ENCODE measurements at places on chromosomes 11 and 22.

DNA sequence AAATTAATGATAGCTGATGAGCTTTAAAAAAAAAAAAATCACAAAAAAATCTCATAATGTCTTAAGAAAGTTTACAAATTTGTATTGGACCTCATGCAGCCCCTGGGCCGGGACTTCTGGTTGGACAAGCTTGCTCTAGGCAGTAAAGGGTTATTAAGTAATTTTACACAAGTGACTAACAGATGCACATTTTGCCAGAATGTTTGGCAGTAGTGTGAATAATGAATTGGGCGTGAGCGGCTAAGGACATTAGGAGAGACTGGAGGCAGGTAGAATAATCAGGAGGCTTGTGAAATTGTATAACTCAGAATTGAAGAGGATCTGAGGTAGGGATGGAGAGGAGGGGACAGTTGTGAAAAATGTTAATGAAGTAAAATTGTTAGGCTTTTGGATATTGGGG lies 77.4 kb downstream of the HIPK3 start:
- no peak for DNase-seq

DNA sequence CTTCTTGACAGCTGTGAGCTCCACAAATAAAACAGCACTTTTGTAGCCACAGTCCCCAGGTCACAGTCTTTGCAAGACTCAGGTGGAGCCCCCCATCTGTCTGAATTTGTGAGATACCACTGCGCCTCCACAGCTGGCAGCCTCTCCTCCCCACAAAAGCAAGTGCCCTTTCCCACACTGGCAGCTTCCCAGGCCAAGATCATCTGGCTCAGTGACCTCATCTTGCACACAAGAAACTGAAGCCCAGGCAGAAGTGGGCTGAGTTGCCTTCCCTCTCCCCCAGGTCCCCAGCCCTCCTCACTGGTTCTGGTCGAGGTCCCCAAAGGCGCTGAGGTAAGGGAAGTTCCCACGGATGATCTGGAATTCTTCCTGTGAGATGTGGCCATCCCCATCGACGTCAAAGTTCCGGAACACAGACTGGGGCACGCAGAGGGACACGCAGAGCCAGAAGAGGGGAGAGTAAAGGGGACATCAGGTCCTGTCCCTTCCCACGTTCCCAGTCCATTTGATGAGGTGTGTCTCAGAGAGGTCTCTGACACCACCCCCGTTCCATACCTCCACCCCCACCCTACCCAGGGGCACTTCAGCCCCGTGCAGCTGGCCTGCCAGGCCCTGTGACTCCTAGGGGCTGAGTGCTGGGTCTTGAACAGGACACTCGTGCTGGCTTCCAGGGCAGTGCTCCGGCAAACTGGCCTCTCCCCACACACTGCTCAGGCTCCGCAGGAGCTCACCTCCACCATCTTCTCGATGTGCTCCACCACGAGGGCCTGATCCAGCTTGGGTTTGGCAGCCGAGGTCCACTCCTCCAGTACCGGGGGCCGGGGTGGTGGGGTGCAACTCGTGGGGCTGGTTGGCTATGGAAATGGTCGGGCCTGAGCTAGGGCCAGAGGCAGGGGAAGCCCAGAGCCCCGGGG lies 8.9 kb downstream of the RASGRP2 start:
- DNase-seq, result no peak

GRCh38 chr11:1497600-1497999 lies 11.0 kb upstream of the MOB2 start:
- no peak for DNase-seq

- DNase-seq, result no peak
These were observed 921 bp downstream of the C1QTNF5 start for GRCh38 chr11:119339589-119340334.

DNA sequence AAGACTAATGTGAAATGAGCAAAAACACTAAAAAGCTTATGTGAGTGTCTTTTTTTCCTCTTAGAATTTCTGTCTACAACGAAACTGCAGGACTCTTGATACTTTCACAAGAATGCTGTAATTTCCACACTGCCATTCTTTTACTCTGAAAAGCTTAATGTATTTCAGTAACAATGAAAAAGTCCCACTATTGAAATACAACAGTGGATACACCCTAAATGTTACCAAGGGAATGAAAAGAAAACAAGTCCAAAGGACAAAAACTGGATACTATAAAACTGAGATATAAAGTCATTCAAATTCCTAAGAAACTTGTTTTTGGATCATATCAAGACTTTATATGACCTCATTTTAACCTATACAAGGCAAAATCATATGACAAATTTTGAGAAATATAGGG lies 77.4 kb downstream of the SOX6 start:
- DNase-seq, result no peak

DNA sequence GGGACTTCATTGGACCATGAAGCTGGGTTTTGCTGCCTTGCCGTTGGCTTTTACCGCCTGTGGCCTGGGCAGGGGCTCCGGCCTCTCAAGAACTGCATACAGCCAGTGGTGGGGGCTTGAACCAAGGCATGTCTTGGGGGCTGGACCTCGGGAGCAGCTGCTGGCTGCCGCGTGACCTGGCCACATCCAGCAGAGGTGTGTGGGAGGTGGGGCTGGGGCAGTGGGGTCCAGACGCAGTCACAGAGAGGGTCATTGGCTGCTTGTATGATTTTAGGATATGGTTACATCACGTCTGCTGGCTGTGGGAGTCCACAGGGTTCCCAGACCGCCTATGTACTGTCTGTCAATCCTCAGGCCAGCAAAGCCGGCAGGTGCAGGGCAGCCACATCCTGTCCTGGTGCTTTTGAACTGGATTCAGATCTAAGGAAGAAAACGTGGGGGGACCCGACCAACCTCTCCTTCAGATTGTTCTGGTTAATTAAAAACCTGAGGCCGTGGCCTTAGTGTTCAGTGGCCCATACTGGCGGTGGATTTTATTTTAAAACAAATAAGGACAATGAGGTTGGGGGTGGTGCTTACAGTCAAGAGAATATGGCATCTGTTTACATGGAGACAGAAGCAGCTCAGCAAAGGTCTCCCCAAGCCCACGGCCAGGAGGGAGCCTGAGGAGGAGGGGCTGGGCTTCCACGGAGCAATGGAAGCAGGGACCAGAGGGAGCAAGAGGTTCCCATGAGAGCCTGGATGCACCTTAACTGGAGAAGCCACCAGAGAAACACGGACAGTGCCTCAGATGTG lies 426.0 kb downstream of the TBC1D22A start:
- DNase-seq, result no peak

DNA sequence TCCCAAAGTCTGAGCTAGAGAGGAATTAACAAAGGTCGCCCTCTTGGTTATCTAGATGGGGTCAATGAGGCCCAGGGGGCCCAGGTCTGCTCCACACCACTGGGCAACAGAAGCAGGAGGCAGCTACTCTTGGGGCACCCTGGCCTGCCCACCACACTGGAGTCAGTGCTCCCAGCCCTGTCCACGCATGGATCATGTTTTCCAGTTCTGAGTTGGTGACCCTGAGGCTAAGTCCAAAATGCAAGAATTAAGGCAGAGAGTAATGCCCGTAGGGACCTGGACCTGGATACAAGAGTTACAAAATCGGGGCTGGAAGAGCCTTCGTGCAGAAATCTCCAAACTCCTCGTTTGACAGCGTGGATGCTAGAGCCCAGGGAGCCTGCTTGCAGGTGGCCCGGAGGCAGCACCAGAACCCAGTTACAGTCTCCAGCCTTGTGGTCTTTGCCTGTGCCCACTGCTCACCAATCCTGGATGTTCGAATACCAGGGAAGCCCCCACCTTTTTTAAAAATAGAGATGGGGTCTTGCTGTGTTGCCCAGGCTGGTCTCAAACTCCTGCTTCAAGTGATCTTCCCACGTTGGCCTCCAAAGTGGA lies 6.1 kb upstream of the THRSP start:
- no peak for DNase-seq

DNA sequence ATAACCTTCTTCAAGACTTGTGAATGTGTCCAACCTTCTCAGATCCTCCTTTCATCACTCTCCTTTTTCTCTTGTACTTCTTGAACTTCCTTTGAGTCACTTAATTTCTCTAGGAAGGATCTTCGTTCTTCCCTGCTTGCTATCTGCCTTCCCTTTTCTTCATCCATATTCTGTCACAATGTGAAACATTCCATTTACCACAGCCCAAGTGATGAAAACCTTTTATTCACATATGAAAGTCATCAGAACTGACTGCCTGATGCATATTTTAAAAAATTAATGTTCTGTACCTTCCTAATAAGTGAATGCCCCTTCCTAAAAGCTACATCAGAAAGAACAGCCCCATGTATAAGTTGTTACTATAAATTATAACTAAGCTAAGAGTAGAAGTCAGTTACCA lies 520.4 kb upstream of the LUZP2 start:
- DNase-seq, result no peak

GRCh38 chr11:130592056-130592455 lies 143.6 kb downstream of the ADAMTS15 start:
- DNase-seq, result no peak

- DNase-seq, result no peak
These were observed 180.2 kb downstream of the NAV2 start for GRCh38 chr11:19892876-19893275.

- DNase-seq, result no peak
These were observed 164.1 kb downstream of the ARHGAP42 start for GRCh38 chr11:100851147-100851546.

DNA sequence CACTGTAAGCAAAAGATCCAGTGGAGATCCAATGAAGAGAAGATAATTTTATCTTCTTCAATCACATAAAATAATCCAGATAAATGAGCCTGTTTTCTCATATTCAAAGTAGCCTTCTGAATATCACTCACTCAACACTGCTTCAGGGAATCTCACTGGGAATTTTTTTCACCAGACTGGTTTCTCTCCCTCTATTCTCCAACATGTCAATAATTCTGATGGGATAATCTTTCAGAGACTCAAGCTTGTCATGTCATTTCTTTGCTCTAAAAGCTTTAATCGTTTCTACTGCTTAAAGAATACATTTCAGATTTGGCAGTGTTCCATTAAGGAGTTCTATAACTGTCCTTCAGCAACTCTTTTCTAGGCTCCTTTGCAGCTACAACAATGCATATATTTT lies 16.3 kb downstream of the CNTN5 start:
- no peak for DNase-seq

DNA sequence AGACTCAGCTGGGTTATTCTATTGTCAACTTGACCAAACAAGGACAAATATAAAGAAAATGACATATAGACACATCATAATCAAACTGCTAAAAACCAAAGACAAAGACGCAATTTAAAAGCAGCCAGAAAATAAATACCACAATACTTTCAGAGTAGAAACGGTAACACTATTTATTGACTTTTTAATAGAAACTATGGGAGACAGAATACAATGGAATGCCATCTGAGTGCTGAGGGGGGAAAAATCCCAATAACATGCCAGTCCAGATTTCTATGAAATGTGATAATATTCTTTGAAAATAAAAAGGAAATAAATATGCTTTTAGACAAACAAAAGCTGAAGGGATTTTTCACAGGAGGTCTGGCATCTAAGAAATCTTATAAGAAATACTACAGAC lies 30.7 kb downstream of the C11orf65 start:
- no peak for DNase-seq

GRCh38 chr11:120184371-120184945 lies 26.4 kb upstream of the OAF start:
- DNase-seq, result no peak

GRCh38 chr22:38852522-38852921 lies 8.7 kb upstream of the NPTXR start:
- DNase-seq, result no peak

GRCh38 chr11:134587345-134587744 lies 175.3 kb upstream of the B3GAT1 start:
- DNase-seq, result no peak

DNA sequence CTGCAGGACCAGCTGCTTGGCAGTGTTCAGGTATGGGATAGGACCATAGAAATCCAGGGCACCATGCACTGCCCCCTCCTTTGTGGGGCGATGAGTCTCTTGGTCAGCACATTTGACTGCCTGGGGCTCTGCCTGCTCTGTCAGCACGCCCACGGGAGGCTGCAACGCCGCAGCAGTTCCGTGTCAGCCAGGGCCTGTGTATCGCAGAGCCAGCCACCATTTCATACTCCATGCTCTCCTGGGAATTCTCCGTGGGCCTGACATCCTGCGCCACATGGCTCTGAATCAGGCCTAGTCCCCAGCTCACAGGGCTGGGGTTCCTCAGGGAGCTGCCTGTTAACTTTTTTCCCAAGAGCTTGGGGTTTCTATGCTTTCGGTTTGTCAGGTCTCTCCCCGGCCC lies 16.9 kb upstream of the RELT start:
- DNase-seq, result no peak

DNA sequence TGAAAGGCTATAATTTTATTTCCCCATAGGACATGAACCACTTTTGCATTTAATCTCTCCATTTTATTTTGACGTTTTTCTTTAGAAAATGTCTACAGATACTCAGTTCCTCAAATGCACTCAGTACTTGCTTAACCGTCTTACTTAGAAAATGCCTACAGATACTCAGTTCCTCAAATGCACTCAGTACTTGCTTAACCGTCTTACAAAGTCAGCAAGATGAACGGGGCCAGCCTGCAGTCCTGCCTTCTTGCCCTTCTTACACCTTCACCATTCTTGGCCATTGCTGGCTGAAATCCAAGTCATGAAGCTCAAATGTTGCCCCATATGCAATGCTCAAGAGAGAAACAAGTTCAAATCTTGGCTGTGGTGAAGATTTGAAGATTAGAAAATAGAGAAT lies 34.1 kb downstream of the CSNK2A3 start:
- no peak for DNase-seq

GRCh38 chr11:45896422-45896984 lies 10.6 kb downstream of the FREY1 start:
- no peak for DNase-seq

- no peak for DNase-seq
These were observed 3.2 kb downstream of the CTSD start for GRCh38 chr11:1760351-1761109.

- DNase-seq, result no peak
These were observed 2.8 kb upstream of the ACR start for GRCh38 chr22:50734986-50735738.

DNA sequence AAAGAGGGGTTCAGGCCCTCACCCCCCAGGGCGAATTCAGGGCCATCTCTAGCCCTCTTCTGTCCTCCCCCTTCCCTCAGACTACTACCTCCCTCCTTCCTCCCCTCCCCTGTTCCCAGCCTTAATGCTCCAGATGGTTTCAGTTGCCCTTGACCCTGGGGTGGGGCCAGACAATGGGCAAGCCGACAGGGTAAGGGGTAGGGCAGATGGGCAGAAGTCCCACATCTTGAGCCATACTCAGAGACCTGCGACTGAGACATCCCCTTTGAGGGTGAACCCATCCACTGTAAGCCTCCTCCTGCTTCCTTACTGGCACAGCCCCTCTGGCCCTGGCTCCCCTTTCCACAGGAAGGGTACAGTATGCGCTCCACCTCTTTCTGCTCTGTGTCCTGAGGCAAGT lies 1.9 kb downstream of the RHBDD3 start:
- DNase-seq, result no peak

DNA sequence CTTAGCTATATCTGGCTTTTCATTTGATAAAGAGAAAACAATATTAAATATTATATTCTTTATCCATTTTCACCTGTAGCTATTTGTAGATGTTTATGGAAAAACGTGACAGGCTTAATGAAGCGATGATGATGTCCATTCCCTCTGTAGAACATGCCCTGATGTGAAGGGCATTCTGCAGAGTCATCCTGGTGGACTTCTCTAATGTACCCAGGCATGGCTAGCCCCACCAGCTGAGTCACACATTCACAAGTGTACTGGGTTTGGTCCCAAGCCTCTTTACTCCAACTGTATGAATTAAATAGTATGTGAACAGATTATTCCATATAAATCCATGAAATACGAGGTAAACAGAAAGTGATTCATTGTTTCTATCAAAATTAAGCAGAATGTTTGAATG lies 139.3 kb downstream of the CADM1 start:
- no peak for DNase-seq

Measured in T follicular helper cell (primary cell).